ENCODE measurements at places on chromosomes 11 and 22.

DNA sequence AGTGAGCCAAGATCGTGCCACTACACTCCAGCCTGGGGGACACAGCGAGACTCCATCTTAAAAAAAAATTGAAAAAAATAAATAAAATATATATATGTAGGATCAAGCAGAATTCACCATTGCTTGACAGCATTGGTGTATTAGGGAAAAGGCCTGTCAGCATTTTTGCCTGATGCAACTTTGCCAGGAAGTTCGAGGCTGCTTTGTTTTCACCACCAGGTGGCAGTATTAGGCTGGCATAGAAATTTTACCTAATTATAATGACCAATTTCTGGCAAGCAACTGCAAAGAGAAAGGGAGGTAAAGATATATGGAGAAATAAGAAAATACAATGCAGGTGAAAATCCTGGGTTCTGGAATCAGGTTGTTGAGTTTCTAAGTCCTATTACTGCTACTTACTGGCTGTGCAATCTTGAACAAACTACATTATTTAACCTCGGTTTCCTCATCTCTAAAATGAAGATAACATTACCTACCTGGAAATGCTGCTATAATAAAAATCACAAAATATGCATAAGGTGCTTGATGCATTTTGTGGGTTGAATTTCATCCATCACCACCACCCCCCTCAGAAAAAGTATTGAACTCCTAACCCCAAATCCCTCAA lies 24.7 kb downstream of the LAYN start:
- H3K36me3 ChIP-seq, result no peaks in the 10 kb centered on the region
- H3K27ac ChIP-seq, result no peak overlapping the region
- no peak overlapping the region for H3K4me3 ChIP-seq

DNA sequence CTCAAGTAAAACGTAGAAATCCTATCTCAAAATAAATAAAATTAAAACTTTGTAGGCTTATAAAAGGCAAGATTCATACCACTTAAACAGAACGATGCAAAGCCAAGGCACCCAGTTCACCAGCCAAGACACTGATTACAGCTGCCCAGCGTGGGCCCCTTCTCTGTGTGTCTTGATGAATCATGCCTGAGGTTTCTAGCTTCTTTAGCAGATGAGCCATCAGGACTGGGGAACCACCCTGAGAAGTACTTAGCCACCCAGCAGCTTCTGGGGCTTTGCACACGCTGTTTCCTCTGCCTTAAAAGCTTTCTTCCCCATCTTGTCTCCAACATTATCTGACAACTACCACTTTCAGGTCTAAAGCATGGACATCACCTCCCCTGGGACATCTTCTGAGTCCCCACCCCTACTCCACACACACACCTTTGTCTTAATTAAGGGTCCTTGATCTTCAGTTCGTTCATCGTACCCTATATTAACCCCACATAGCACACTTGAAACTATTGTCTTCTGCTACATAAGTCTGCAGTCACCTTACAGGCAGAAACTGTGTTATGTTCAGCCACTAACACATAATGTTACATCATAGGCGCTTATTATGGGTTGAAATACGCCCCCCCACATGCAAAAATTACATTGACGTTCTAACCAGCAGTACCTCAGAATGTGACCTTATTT lies 8.7 kb upstream of the LAYN start:
- no peaks in the 10 kb centered on the region for H3K27me3 ChIP-seq
- H3K4me1 ChIP-seq, result peaks cover 21% of the 10 kb centered on the region
- no peak overlapping the region for H3K27ac ChIP-seq
- no peak overlapping the region for H3K4me3 ChIP-seq
- no peaks in the 10 kb centered on the region for H3K36me3 ChIP-seq

GRCh38 chr11:132888226-132888625 lies 644.1 kb downstream of the OPCML start:
- no peak overlapping the region for H3K27ac ChIP-seq
- 0 out of 2 replicates have a peak, but pooled peaks cover 18% of the 10 kb centered on the region for H3K27me3 ChIP-seq

DNA sequence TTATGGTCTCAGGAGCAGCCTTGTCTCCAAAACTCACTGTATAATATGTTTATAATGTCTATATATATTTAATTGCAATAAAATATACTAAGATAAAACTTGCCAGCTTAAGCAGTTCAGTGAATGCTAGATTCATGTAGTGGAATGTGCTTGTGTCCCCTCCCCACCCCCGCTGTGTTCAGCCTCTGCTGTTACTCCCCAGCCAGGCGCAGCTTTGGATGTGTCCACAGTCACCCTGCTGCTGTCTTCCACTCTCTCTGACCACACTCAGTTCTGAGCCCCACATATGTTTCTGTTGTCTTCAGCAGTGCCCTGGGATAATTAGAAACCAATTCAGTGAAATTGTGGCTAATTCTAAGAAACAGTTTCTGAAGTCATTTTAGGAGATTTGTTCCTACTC lies 52.2 kb downstream of the PPFIA1 start:
- no peak overlapping the region for H3K4me3 ChIP-seq
- H3K36me3 ChIP-seq, result peaks cover 45% of the 10 kb centered on the region
- no peak for DNase-seq
- H3K27me3 ChIP-seq, result no peaks in the 10 kb centered on the region
- H3K4me1 ChIP-seq, result no peaks in the 10 kb centered on the region

- no peaks in the 10 kb centered on the region for H3K36me3 ChIP-seq
- no peak for DNase-seq
- H3K4me1 ChIP-seq, result no peaks in the 10 kb centered on the region
- H3K27me3 ChIP-seq, result no peaks in the 10 kb centered on the region
- H3K27ac ChIP-seq, result no peak overlapping the region
Measured at GRCh38 chr11:100980156-100980555, 149.5 kb downstream of the PGR start.
